Psoas muscle (tissue), 8 donors: ENCODE measurements at places on chromosomes 12 and 14. TPM values are rescaled to one million over a fixed set of nuclear protein-coding genes. Genes with fewer than 3 reads are reported as not detected.

- peak; percentile 34 for DNase-seq
Observed at GRCh38 chr14:100067971-100068959, 3.0 kb downstream of the EVL start.

- DNase-seq, result no peak
Observed at GRCh38 chr12:52878507-52879393, 26.1 kb downstream of the KRT8 start.

GRCh38 chr12:115932066-115932465, 345.4 kb downstream of the MED13L start:
- no peak for DNase-seq

GRCh38 chr12:14280921-14281320, 84.6 kb upstream of the ATF7IP start:
- no peak for DNase-seq

DNA sequence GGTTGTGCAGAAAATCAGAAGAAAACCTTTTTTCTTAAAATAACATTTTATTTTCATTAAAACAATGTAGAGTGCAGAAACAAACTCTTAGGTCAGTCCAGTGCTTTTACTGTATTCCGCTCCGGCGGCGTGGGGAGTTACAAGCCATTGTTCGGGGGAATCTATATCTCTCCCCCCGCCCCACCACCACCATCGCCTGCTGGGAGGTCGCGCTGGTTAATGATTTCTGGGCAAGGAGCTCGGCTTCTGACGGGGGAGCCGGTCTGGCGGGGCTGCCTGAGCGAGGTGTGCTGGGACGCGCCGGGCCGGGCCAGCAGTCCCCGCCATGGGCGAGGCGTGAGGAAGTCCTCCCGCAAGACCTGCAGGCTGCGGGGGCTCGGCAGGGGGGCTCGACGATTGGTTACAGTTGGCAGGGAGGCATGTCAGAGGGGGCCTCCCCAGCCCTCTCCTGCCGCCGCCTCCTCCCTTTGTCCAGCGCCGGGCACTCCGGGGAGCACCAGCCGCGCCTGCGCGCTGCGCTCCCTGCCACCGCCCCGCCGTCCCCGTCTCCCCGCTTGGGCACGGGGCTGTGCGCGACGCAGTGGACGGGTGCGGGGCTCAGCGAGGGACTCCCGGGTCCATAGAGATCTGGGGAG, 1.0 kb upstream of the DUSP6 start:
- peak; percentile 70 for DNase-seq

GRCh38 chr14:38752341-38752740, 350.7 kb downstream of the SEC23A start:
- DNase-seq, result no peak

- DNase-seq, result no peak
Observed at GRCh38 chr14:66772146-66772545, 264.2 kb downstream of the GPHN start.

DNA sequence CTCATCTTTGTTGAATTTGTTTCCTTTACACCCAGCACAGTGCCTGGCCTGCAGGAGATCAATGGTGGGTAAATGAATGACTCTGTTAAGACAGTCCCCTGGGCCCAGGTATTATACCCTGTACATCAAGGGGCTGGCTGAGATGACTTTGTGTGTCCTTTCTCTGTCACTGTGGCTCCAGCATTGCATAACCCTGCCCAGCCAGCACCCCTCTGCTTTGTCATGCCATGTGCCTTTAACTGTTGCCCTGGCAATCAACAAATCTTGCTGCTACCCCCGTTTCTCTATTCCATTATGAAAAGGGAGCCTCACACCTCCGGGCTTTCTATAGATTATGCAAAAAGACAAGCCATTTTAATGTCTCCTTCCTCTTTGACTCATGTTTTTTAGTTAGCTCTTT, 7.6 kb upstream of the FLVCR2 start:
- no peak for DNase-seq

GRCh38 chr14:93375673-93376156, 28.7 kb downstream of the COX8C start:
- DNase-seq, result no peak

- no peak for DNase-seq
Observed at GRCh38 chr12:86015026-86015425, 140.9 kb downstream of the NTS start.

- no peak for DNase-seq
Observed at GRCh38 chr14:35114036-35114435, 7.8 kb downstream of the PPP2R3C start.

- no peak for DNase-seq
Observed at GRCh38 chr12:38488866-38489265, 172.3 kb downstream of the ALG10B start.

- DNase-seq, result no peak
Observed at GRCh38 chr14:24337144-24337823, 2.4 kb upstream of the ADCY4 start.

DNA sequence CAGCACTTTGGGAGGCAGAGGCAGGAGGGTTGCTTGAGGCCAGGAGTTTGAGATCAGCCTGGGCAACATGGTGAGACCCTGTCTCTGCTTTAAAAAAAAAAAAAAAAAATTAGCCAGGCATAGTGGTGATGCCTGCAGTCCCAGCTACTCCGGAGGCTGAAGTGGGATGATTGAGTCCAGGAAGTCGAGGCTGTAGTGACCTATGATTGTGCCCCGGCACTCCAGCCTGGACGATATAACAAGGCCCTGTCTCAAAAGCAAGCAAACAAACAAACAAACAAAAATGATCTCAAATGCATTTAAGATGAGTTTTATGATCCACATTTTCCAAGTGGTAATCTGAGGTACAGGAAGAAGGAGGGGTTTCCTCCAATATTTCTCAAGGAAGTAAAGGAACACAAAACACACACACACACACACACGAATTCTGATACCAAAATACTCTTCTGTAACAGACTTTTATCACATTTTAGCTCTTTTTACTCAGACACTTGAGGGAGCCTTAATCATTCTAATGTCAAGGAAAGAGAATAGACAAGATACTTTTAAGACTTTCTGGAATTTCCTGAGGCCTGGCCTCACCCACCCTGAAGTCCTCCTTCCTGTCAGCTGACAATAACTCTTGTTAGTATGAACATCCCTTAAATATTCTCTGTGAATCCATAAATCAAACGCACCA, 44.4 kb upstream of the CERS5 start:
- DNase-seq, result no peak

DNA sequence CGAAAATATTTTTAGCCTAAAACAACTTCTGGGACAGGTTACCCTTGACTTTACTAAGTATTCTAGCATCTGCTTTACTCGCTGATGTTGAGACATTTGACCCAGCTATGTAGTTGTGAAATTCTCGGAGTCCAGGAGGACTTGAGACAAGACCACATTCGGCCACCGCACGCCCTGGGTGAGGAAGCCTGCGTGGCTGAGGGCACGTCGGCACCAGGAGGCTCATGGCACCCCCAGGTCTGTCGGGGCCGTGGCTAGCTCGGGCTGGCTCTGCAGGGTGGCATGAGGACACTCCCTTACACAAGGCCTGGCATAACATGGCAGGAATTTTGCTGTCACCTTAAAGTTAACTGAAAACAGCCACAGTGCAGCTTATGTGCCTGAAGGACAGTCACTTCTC, 58.1 kb upstream of the MMP17 start:
- no peak for DNase-seq

- DNase-seq, result peak; percentile 95
Observed at GRCh38 chr14:24299255-24300191, at the start of the genes DHRS1 and NOP9. TSS of gene DHRS1 (minus strand) at chr14:24299780. CDS start at chr14:24299106, 674 bp downstream. TSS of gene NOP9 (plus strand) at chr14:24299850. CDS start at chr14:24299955, 105 bp downstream.

DNA sequence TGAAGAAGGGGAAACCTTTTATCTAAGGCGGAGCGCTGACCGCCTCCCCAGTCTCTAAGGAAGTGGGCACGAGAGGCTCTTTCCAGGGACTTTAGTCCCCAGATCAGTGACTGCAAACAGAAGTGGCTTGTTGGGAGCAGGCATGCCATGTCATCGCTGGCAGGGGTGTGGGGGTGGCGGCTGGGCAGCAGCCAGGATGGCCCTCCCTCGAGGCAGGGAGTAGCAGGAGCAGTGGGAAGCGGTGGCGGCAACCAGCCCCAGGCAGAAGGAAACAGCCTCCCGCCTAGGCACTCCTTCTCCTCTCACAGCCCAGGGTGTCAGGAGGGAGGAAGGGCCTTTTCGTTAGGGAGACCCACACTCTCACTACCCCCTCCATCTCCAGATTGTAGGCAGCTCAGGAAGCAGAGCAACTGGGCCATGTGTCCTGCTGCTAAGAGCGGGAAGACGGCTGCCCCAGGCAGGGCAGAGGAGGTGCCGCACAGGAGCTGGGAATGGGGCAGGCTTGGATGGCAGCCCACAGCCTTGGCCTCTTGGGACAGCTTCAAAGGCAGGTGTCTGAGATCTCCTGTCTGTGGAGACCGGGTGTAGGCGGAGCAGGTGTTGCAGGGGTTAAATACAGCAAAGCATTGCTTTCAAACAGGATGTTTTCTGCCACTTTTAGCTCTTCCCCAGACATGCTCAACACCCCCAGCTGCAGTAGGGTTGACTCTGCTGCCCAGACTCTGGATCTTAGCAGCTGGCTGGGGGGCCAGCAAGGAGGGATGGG, 21.8 kb downstream of the VDR start:
- DNase-seq, result no peak

DNA sequence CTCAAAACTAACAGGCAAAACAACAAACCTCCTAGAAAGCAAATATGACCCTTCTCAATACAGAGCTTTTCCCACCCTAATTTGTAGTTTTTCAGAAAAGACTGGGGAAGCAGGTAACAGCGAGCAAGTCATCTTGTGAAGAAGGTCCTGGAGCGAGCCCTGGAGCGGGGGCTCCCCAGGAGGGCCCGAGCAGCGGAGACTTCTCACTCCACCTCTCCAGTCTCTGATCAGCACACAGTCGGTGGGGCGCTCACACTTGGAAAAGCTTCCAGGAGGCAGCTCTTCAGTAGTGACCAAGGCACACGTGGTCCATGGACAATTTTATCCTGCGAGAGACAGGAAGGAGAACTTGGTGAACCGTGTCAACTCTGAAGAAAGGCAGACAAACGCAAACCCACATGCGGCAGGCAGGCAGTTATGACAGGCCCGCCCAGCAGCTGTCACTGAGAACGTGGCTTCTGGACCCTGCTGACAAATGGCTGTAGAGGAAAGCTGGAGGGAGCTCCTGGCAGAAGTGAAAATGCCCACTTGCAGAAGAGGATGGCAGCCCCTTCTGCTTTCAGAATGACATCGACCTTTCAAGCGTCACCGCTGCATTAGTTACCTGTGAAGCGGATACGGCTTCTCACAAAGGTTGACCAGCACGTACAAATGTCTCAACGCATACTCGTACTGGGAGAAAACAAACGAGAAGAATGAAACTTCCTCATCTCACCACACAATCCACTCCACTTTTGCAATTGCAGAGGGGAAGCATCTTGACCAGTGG, 44.2 kb downstream of the LGMN start:
- DNase-seq, result peak; percentile 66

GRCh38 chr12:100365411-100365810, 8.5 kb downstream of the SLC17A8 start:
- no peak for DNase-seq

GRCh38 chr14:90551070-90551704, 154.4 kb downstream of the CALM1 start:
- no peak for DNase-seq

DNA sequence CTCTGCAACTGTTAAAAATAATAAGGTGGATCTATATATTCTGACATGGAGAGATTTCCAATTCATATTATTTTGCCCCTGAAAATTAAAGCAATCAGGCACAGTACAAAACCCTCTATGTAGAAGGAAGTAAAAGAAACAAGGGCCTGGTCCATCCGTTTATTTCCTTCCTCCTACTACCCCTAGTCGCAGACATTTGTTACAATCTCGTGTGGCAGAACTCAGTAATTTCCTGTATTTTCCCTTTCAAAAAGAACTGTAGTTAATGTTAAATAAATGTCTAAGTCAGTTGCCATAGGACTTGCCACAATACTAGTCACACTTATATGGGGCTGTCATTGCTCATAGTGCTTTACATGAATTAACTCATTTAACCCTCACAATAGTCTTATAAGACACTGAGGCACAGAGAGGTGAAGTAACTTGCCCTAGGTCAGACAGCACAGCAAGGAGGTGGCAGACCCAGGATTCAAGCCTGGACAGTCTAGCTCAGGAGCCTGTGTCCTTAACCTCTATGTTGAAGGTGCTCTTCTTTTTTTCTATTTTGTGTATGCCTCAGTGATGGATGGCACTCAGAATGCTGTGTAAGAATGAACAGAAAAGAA, 24.2 kb downstream of the NINJ2 start:
- no peak for DNase-seq

DNA sequence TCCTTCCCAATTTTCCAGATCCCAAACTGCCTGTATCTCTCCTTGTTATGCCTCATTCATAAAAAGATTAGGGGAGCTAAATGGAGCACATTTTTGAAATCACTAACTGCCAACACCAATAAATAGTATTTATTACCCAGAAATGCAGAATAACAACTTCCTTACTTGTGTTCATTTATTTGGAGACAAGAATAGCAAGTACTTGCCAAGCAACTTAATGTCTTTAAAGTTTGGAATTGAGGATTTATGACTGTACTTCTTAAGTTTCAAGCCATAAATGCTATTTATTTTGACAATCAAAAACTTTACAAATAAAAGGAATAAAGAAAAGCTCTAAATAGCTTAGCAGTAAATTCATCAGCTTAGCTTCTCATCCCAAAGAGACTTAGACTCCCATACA, 626.1 kb upstream of the NOVA1 start:
- DNase-seq, result no peak

DNA sequence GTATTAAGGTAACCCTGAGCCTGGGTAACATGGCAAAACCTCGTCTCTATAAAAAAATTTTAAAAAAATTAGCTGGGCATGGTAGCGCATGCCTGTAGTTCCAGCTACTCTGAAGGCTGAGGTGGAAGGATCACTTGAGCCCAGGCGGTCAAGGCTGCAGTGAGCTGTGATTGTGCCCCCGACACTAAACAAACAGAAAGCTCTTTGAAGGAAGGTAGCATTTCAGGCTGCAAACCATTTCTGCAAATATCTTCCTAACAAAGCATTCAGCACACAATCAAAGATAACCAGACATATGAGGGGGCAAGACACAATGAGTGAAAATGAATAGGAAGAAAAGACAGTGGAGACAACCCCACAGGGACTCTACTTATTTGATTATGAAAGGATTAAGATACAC, 118.7 kb downstream of the PRIMA1 start:
- no peak for DNase-seq

GRCh38 chr12:66584673-66585072, 94.2 kb downstream of the GRIP1 start:
- no peak for DNase-seq

PLD4 gene
- 0.04 TPM for total RNA-seq

KERA gene
- not detected for total RNA-seq

OTX2 gene
- total RNA-seq, result not detected

ISM2 gene
- total RNA-seq, result not detected

ADAMTS20 gene
- not detected for total RNA-seq

ZDHHC22 gene
- total RNA-seq, result not detected

OR9K2 gene
- total RNA-seq, result not detected

BBOF1 gene
- 1.2 TPM for total RNA-seq

NKX2-1 gene
- total RNA-seq, result not detected

CCDC85C gene
- 11.8 TPM for total RNA-seq

MIA2 gene
- 18.3 TPM for total RNA-seq

TEX52 gene
- total RNA-seq, result not detected

PPP4R4 gene
- 0.73 TPM for total RNA-seq
